ENCODE measurements at places on chromosomes 2 and 18.

GRCh38 chr2:15920696-15921095, 19.7 kb upstream of the MYCN start:
- DNase-seq: no peak

DNA sequence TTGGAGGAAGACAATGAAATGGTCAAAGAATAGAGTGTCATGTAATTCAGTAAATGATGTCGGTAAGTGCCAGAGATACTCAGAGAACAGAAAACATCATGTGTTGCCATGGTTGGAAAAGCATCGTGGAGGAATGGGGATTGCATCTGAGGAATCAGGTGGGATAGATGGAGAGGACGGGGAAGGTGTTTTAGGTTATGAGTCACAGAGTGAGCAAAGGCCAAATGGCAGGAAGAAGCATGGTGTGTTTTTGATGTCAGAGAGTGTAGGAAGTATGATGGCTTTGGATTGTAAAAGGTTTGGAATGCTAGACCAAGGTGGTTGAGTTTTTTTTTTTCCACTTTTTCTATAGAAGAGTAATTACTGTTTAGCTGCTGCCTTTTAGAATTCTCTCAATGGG, 27.5 kb upstream of the CD28 start:
- DNase-seq: no peak

GRCh38 chr2:221467610-221468009, 104.5 kb downstream of the EPHA4 start:
- no peak for DNase-seq

DNA sequence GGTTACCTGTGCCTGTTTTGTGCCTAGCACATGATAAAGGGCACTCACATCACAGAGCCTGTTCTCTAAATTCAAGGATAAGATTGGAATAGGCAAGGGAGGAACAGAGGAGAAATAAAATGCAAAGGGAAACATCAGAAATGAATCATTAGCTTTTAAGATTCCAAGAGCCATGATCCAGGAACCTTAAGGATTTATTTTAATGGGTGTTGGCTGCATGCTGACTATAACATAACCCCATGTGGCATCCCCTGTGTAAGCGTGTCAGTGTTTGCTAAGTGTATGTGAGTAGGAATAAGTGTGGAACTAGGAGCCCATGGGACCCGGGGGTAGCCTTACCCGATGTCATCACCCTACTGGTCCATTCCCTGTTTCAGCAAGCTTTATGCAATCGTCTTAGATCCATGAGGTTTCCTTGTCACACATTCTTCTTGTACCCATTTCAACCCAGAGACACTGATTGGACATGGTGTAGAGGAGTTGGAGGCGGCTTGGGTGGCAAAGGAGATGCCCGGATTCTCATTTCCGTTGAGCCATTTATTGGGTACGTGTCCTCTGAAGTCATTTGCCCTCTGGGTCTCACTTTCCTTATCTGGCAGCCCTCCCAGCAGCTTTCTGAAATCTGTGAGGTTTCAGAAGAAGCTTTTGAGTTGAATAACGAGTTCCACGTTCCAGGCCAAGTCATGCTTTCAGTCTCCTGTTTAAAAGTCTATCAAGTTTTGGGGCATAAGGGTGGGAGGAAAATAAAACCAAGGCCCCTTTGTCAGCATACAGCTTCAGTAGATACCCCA, 117.0 kb downstream of the MGAT5 start:
- no peak for DNase-seq

GRCh38 chr2:46555646-46556234, 76.4 kb downstream of the TMEM247 start:
- no peak for DNase-seq

Data from activated CD4-positive, alpha-beta T cell treated with anti-CD3 and anti-CD28 coated beads, Interleukin-2, amount 50 U/mL, for 24 hours (primary cell).